Stimulated activated CD4-positive, alpha-beta T cell treated with anti-CD3 and anti-CD28 coated beads, Interleukin-15, amount 100 ng/mL, for 1 hour (primary cell): ENCODE measurements at places on chromosomes 3 and 15.

GRCh38 chr15:76209523-76209922 lies 101.7 kb downstream of the ETFA start:
- no peak for DNase-seq

DNA sequence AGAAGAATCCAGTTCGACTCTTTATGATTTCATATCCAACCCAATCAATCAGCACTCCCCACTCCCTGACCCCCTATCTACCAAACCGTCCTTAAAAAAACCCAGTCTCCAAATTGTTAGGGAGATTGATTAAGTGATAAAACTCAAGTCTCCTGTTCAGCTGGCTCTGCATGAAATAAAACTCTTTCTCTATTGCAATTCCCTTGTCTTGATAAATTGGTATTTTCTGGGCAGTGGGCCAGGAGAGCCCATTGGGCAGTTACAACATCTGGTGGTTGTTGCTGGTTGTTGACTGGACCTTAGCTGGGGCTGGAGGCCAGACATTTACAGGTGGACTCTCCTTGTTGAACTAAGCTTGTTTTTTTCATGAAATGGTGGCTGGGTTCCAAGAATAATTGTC lies 642.3 kb downstream of the ROBO2 start:
- DNase-seq, result no peak

DNA sequence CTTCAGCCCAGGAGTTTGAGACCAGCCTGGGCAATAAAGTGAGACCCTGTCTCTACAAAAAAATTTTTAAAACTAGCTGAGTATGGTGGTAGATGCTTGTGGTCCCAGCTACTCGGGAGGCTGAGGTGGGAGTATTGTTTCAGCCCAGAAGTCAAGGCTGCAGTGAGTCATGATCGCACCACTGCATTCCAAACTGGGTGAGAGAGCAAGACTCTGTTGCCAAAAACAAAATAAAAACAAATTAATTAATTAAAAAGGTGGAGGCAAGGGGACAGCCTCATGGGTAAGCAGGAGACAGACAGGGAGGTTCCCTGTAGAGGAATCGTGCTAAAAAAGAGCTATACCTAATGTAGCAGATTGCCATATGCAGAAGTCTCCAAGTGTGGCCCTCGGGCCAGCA lies 12.6 kb downstream of the HAPLN3 start:
- no peak for DNase-seq

DNA sequence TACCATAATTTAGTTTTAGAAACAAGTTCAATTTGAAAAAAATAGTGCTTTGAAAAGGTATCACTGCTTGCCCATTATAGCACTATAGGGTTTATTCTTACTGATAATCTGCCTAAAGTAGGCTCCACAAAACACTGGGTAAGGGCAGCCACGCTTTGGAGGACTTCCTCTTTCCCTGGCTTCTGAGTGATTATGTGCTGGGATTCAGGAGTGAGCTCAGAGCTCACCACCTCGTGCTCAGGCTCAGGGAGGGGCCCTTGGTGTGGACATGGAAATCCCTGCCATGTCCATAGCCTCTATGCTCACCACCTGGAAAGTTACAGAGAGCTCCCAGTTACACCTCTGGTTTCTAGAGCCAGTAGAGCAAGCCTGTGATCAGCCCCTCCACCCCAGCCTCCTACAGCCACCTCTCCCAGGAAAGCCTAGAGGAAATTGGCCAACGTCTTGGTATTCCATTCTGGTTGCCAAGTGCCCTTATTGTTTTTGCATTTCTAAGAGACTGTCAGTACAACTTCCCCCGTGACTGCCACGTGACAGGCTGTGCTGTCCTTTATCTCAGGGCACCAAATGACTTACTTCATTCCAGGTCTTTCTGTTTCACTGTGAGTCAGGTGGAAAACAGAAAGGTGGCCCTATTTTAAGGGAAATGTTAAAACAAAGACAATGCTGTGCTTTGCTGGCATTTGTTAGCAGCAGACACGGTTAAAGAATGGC lies 316.0 kb downstream of the RORA start:
- no peak for DNase-seq

DNA sequence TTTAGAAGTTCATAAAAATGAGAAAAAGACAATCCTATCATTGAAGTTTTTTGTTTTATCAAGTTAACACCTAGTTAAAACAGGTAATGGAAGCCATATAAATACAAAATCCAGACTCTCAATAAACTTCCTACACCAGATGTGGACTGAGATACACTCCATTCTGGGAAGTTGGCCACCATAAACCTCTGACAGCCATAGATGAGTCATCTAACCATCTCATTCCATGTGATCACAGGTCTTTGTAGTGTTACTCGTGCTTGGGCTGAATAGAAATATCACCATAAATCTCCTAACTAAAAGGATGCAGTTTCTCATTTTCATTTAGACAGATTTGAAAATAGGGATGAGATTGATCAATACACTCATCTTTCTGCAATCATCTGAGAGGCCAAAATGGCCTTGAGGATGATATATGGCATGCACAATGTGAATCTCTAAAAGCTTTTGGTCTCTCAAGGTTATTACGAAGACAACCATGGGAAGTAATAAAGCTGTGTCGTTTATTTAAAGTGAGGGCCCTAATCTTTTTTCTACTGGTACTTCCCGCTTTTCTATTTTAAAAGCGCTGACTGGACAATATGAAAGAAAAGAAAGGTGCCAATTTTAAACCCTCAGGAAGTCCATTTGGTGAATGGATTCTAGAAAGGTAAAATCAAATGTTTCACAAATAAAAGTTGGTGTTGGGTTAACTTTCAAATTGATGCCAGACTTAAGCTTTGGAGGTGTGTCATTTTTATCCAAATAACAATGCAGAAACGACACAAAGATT lies 155.5 kb downstream of the POLR2M start:
- DNase-seq, result no peak

- DNase-seq, result no peak
Observed at GRCh38 chr3:184551103-184551502, 10.5 kb upstream of the EPHB3 start.

- peak; percentile 28 for DNase-seq
Observed at GRCh38 chr3:177345049-177345972, 148.0 kb upstream of the TBL1XR1 start.
